Activated CD4-positive, alpha-beta T cell treated with anti-CD3 and anti-CD28 coated beads, Interleukin-2, Interleukin-4, amounts not matched to agents 100 ng/mL and 50 ng/mL, durations not matched to agents 16 hours and 8 hours (primary cell): ENCODE measurements at places on chromosomes 1 and 21.

DNA sequence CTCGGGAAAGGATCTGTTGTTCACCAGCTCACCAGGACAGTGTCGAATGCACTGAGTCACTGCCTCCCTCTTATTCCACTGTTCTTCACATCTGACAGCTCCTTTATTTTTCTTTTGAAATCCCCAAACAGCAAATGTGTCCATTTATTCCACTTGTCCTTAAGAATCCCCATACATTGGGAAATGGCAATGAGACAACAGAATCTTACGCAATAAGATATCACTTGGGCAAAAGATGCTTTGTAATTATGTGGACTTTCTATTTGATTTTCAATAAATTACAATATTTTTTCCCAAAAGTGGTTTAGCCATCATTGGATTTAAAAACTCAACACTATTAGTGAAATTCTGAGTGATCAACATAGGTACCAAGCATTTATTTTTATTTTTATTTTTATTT lies 3.7 kb downstream of the KRTAP20-2 start:
- DNase-seq: no peak

DNA sequence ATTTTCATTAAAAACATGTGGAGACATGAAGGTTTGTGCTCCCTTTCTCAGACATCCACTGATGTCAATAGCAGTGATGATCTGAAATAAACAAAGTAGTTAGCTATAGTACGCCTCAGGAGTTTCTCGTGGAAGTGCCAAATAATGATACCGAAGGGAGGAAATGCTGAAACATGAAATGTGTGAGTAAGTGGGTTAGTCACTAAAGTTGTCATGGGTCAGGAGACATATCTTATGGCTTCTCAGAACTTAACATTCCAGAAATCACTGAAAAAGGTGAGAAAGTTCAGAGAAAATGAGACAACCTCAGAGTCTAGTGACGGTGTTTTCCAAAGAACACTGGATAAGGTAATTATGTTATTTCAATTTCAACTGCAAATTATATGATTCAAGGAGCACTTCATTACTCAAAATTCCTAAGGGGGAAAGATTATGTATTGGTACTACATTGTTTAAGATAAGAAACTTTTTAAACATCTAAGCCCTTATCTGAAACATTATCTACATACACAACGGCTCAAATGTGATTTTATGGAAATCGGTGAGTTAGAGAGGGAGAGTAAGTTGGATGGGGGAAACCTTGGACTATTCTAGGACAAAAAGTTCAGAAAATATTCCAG lies 20.6 kb downstream of the NIBAN1 start:
- DNase-seq: peak; percentile 71

DNA sequence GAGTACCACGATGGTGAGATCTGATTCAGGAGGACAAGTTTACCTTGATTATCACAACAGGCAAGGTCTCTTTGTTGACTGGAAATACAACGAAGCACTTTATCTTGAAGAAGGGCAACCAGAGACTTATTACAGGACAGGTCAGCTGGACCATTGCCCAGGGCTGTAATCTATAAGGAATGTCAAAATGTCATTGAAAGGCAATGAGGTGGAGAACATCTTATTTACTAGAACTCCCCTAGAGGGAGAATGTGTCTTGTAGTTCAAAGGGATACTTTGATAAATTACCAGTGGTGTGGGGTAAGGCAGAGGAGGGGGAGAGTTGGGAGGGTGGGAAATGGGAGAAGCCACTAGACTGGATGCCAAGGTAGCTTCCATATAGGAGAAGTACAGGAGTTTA lies 212.3 kb downstream of the NCAM2 start:
- DNase-seq: no peak

DNA sequence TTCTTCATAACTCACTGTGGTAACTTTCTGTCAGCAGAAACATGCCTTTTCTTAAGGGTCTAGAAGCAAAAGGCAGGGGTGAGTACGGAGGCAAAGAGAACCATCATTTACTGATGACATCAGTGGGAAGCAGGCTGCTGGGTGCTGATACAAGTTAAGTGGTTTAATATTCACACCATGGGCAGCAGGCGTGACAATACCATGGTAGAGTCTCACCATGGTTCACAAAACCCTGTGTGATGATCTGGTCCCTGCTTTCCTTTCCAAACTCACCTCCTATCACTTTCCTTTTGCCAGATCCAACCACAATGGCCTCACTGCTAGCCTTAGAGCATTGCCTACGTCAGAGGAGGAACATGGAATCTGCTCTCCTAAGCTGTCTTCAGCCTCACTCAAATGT lies 8.7 kb downstream of the MAB21L3 start:
- no peak for DNase-seq

DNA sequence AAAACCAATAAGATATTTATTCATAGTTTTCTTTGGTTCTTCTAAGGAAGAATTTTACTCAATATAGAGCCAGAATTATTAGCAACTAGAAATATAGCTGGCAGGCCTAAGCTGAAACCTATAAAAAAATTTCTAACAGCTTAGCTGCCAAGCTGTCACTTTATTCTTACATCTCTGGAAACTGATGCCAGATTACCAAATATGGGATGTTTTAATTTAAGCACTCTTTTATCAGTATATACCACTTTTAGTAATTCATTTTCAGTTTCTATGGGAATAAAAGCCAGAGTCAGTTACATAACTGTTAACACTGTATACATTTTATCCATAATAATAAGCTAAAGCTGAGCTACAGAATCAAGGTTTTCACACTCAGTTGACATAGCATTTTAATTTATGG lies 68.7 kb upstream of the MPC2 start:
- DNase-seq: no peak

GRCh38 chr1:12580054-12580887 lies 37.7 kb downstream of the DHRS3 start:
- no peak for DNase-seq

DNA sequence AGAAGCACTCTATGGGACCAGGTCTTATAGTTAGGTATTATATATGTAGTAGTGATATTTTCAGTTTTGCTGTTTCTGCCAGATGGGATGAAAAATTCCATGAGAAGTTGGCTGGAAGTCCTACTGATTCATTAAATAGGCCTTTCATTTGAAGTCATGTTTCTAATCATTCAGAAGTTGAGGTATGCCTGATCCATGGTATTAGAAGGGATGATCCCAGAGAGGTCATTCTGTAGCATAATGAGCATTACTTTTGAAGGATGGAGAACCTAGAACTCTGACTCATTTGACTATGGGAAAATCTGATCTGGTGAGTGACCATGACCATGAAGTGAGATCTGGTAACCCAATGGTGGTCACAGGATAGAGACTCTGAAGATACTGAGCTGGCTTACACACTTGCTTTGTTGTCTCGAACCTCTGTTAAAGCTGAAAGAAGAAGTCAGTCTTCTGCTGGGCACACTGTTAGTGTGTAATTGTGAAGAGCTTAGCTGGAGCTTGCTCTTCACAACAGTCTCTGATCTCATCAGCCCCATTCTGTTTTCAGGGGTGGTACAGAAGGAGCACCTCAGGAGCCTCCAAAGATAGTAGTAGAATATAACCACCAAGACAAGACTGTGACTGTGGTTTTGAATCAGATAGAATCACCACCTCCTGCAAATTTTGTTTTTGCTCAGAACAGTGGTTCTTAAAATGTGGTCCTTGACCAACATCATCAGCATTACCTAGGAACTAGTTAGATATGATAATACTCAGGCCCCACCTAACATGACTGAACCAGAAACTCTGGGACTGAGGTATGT lies 9.0 kb downstream of the MGST3 start:
- peak; percentile 74 for DNase-seq

- DNase-seq: peak; percentile 75
Measured at GRCh38 chr1:156656806-156657740, 15.2 kb downstream of the BCAN start.

DNA sequence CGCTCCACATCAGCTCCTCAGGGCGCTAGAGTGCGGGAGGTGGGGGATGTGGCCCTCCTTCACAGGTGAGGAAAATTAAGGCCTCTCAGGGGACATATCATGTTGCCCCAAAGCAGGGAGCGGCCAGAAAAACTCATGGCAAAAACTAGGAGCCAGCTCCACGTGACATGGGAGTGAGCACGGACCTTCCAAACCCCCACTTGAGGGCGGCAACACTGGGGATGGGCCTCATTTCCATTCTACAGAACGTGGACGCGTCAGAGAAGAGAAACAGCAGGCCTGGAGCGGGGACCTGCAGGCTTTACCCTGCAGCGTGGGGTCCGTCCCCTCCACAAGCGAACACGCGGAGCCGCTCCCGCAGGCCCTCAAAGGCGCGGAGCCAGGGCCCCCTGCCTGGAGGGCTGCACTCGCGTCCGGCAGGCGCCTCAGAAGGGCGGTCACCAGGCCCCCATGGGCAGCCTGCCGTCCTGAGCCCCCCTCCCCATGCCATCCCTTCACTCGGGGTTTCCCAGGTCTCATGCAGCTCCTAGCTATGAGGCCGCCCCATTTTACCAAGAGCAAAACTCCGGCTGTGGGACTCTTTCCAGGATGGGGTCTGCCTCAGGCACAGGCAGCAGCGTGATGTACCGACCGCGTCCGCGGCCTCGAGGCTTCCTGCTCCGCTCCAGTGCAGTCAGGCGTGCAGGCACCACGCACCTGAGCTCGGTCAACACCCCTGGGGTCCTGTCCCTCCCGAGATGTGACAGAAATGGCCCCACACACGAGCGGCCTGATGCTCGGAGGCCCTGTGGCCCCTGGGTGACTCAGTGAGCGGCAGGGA lies 5.5 kb downstream of the CFAP410 start:
- no peak for DNase-seq

DNA sequence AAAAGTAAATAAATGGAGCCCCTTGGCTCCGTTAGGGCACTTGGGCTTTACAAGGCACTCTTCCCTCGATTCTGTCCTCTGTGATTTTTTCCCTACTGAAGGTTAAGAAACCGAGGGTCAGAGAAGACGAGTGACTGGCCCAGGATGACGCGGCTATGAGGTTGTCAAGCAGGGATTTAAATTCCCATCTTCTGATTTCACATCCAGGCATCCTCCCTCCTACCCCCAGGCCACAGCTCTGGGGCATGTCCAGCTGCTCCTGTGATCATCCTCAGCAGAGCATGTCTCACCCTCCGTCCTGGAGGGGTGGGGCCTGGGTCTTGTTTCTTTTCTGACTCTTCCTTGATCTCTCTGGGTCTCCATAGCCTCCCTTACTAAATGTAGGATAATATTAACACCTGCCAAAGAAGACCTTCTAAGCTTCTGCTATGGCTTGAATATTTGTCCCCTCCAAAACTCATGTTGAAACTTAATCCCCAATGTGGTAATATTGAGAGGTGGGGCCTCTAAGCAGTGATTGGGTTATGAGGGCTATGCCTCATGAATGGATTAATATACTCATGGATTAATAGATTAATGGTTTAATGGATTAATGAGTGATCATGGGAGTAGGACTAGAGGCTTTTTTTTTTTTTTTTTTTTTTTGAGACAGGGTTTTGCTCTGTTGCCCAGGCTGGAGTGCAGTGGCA lies 4.6 kb downstream of the CRYBG2 start:
- DNase-seq: no peak

DNA sequence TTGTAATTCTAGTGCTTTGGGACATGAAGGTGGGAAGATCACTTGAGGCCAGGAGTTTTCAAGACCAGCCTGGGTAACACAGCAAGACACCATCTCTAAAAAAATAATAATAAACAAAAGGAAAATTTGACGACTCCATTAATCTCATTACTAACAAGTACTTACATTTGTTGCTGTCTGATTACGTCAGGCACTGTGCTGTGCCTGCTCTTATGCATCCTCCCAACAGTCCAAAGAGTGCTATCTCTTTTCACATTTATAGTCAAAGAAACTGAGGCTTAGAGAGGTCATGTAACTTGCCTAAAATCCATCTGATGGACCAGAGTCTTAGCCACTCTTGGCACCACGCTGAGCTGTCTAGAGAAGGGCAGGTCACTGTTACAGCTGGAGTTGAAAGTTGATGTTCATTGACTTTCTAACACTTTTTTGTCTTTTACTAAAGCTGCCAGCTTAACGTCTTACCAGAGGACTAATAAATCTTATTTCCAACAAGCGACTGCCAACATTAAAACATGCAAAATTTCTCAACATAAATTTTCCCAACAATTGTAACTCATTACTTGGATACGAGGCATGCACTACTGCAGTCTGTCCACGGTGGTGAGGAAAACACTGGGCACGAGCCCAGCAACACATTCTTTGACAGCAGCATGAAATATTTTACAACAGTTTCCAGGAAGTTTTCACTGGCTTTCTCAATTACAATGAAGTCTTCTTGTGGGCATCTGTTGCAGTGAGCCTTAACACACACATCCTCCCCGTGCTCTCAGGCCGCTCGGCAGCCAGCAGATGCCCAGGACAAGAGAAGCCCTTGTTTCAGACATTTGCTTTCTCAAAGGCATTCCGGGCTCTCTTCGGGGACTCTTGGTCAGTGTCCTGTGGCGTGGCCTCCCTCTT lies 262.9 kb upstream of the PROX1 start:
- no peak for DNase-seq

- no peak for DNase-seq
Measured at GRCh38 chr1:234476172-234476571, 2.8 kb downstream of the TARBP1 start.
